ENCODE measurements at places on chromosomes 5 and 9.

DNA sequence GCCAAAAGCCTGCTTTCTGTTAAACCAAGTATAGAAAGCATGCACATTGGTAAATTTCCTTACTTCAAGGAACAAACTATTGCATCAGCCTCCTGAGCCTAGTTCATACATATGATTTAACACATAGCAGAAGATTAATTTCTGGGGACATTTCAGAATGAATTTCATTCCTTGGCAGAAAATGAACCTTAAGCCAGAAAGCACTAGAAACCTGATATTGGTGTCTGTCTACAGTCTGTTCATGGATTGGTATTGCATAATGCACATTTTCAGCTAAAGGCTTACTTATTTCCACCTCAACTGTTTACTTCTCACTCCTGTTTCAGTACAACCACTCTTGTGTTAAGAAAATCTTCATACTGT lies 1471.8 kb upstream of the NUDT12 start:
- DNase-seq, result no peak

DNA sequence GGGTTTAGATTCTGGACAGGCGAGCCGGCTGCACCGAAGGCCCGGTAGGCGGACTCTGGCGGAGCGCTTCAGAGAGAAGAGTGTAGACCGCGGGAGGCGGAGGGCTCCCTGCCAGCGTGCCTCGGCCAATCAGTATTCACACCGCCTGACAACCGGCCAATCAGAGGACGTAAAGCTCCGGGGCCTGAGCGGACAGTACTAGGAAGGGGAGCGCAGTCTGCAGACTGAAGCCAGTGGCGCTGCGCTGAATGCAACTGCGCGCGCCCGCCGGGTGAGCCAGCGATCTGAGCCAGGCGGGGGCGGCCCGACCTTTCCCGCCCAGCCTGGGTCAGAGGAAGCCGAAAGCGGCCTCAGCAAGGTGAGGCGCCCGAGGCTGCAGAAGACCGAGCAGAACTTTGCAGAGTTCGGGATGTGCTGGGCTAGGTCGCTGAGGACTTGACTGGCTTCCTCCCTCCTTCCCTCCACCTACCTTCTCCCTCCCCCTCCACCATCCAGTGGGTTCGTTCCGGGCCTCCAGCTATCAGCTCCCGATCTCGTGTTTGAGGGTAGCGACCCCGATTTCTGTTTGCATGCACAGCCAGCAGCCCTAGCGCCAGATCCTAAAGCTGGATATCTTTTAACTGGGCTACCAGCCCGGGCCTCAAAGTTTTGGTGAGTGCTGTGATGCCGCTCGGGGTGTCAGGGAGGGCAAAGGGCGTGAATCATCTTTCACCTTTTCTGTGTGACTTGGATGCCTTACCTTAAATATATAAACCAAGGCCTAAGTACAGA lies at the start of gene DMRT2:
Gene DMRT2, plus strand, starts transcription at position 233 of the 771 bp plus-strand sequence. CDS start 1,257 bp downstream, outside the sequence.
- DNase-seq, result peak; percentile 96

DNA sequence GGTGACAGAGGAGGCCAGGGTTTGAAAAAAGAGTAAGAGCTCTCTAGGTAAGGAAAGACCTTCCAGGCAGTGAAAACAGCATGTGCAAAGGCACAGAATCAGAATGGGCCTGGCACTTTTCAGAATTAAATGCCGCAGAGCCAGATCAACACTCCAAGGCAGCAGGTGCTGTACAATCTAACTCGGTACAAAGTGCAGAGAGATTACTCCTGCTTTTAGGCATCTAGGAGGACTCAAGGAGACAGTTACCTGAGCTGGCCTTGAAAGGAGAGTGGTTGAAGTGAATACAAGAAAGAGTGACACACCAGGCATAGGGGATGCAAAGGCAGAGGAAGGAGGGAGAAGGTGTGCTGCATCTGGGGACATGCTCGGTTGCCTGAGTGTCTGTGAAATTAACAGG lies 21.5 kb downstream of the HRH2 start:
- no peak for DNase-seq

DNA sequence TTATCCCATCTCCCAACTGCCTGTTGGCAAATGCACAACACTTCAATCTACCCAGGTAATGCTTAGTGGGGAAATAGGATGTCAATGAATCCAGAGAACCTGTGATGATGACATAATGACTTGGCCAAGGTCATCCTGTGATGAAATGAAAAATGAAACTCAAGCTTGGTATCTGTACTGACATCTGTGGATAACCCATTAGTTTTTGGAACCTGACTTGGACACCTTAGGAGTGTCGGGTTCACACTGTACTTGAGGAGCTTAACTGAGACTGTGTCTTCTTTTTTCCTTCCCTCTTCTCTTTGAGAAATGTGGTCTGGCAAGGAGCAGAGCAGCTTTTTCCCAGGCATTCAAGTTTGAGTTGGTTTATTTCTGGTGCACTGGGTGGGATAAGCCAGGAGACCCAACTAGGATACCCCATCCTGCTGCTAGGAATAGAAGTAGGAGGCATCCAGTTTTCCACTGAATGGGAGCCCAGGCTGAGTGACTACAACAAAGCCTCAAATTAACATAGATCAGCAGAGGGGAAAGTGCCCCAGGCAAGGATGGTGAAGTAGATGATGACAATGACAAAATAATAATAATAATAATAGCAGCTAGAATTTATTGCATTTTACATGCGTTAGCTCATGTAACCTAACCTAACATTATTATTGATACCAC lies 72.1 kb downstream of the ADRB2 start:
- DNase-seq, result no peak

GRCh38 chr5:143833177-143833576 lies 21.2 kb downstream of the HMHB1 start:
- DNase-seq, result no peak

GRCh38 chr9:99025616-99026270 lies 79.2 kb upstream of the TGFBR1 start:
- no peak for DNase-seq

GRCh38 chr9:74413876-74414275 lies 83.3 kb upstream of the RORB start:
- no peak for DNase-seq

DNA sequence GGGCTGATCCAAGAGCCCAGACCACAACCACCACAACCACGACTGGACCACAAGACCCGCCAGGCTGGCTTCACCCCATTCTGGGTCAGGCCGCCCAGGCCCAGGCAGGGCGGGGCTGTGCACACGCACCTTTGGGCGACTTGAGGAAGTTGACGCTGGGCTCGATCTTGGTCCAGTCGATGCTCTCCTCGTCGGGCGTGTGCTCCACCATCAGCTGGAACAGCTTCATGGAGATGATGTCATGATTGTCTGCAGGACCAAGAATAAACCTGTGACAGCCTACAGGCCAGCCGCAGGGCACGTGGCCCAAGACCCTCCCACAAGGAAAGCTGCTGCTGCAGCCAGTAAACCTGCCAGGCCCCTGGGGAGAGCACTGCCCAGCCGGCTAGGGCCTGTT lies 17.3 kb downstream of the LMAN2 start:
- DNase-seq, result no peak

DNA sequence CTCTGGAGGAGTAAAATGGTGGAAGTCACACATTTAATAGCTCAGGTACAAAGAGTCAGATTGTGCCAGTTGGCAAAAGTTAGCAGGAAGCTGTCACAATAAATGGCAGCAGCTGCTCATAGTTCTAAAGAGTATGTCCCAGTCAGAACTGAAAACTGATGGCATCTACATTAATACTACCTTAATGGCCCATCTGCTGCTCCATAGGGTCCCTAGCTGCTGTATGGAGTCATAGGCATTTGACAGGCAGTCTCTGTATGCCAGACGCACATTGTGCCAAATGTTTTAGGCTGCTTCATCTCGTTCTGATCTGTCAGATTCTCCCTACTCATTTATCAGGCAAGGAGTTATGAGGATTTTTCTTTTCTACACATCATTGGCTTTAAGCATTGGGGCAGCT lies 515.8 kb upstream of the ARRDC3 start:
- DNase-seq, result no peak

- DNase-seq, result no peak
These were observed 80.4 kb downstream of the PTCH1 start for GRCh38 chr9:95436416-95436815.

- DNase-seq, result no peak
These were observed 154.1 kb upstream of the PAPPA start for GRCh38 chr9:115999498-115999897.

- no peak for DNase-seq
These were observed 48.9 kb downstream of the PBX3 start for GRCh38 chr9:125795970-125796596.

- DNase-seq, result no peak
These were observed 205.9 kb upstream of the MSX2 start for GRCh38 chr5:174518512-174518911.

DNA sequence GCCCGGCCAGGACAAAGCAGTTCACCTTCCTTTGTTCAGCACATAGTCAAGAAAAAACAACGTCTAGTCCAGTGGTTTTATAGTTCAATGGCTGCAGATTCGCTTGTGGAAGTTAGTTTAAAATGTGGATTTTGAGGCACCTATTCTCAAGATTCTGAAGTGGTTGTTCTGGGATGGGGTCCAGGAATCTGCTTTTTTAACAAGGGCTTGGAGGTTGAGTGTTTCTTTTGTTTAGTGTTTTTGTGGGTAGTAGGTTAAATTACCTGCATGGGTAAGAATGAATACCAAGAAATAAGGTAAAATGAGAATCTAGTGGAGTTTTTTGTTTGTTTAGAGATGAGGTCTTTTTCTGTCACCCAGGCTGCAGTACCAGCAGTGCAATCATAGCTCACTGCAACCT lies 28.4 kb upstream of the NADK2 start:
- no peak for DNase-seq

DNA sequence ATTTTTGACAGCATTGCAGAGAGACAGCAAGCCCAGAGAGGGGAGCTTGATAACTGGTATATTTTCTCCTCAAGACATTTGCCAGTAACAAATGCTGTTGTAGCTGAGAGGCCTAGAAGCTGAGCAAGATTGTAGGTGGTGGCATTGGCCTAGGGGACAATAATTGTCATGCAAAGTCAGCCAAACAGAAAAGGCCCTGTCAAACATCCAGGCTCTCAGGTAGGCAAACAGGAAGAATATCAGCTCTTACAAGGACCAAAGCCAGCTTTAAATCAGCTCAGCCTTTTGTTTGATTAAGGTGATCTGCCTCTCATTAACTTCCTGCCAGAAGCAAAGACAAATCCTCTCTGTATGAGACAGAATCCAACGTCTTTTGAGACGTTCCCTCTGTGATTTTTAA lies 29.7 kb upstream of the BARX1 start:
- no peak for DNase-seq

DNA sequence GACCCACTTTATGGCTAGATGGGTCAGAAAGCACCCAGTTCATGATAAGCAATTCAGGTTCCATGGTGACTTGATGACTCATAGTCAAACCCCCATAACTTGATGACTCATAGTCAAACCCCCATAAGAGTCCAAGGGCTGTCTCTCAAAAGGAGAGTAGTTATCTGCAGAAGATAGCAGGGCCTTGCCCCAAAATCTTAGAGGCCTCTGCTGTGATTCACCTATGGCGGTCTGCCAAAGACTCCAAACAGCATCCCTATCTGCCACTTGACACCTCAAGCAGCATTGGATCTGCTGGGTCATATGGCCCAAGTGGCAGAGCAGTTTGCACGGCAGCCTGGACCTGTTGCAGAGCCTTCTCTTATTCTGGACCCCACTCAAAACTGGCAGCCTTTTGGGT lies 395.2 kb upstream of the KIF2A start:
- DNase-seq, result no peak

DNA sequence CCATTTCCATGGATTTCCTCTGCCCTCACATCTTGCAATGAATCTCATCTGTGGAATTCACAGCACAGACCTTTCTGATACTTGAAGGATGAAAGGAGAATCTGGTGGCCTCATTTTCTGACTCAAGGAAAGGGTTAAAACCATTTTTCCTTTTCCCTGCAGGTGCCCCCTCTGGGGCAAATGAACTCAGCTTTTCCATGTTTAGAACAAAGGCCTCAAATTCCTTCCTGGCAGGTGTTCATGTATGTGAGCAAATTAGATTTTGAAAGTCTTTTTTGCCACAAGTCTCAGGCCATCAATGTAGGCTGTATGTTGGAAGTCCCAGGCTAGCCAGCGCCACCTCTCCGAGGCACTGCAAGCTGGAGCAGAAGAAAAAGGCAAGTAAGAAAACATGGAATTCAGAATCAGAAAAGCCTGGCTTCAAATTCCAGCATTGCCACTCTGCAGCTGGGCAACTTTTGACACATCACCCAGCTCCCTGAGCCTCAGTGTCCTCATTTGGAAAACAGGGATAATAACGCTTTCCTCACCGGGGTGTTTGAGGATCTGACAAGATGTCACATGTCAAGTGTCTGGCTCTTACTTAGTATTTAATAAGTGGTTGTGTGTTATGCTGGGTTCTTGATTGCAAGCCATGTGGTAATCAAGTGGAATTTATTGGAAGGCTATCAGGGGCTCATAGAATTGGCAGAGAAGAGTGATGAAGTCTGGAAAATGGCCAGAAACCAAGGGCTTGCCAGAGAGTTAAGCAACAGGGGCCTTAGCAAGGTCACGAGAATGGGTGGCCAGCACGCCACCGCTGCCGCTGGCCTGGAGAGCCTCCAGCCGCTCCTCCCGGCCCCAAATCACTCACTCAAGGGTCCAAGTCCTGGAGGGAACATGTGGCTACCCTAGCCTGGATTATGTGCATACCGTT lies 48.4 kb upstream of the SMIM23 start:
- DNase-seq, result no peak

DNA sequence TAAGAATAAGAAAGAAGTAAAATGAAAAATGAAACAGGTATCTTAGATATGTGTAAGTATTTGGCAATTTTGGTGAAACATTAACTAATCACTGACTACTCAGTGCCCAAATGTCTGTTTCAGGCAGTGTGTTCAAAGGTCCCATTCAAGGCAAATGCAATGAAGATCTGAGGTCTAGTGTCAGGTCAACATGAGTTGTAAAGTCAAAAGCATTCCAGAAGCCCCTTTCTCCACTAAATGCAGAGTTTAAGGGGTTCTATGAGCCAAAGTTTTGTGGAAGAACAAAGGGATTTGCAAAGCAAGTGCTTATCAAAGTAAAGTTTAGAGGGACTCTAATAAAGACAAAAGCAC lies 71.0 kb upstream of the GPBP1 start:
- DNase-seq, result peak; percentile 28

DNA sequence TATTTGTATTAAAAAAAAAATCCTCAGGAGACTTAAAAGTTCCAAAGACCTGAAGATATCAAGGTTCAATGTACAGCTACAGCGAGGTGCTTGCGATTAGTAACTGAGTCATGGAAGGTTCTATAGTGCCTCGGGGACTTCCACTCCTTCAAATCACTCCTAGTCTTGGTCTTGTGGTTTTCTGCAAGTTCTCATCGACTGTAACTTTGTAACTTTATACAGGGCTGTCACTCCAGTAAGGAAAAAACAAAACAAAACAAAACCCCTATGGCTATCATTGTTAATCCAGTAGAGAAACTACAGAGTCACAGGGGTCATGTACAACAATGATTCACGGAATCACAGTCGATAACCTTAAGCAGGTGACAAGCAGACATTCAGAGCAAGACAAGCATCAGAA lies 39.8 kb upstream of the SELENOP start:
- no peak for DNase-seq

DNA sequence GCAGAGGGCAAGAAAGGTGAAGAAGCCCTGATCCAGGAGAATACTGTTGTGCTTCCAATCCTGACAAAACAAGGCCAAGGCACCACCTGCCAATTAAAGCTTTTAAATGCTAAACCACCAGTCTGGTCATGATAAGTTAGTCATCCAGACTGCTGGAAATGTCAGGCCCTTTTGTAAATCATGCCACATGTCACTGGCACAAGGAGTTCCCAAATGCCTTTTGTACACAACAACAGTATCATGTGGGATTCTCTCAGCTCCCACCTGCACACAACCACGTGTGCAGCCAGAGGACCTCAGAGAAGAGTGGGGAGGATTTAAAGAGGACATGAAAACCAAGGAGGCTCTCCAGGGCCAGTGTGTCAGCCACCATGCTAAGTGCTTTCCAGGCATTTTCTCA lies 99.3 kb downstream of the CDK5RAP2 start:
- no peak for DNase-seq

All from colonic mucosa (tissue), 4 donors.